NCI-H526 treated with DMSO at 0.1 percent for 48 hours (cell line): ENCODE measurements at places on chromosomes 6 and 20.

GRCh38 chr6:47787620-47788497 is 6.0 kb downstream of the OPN5 start:
- DNase-seq, result peak; percentile 39

GRCh38 chr20:45020236-45020886 is 54.0 kb downstream of the STK4 start:
- DNase-seq, result no peak

DNA sequence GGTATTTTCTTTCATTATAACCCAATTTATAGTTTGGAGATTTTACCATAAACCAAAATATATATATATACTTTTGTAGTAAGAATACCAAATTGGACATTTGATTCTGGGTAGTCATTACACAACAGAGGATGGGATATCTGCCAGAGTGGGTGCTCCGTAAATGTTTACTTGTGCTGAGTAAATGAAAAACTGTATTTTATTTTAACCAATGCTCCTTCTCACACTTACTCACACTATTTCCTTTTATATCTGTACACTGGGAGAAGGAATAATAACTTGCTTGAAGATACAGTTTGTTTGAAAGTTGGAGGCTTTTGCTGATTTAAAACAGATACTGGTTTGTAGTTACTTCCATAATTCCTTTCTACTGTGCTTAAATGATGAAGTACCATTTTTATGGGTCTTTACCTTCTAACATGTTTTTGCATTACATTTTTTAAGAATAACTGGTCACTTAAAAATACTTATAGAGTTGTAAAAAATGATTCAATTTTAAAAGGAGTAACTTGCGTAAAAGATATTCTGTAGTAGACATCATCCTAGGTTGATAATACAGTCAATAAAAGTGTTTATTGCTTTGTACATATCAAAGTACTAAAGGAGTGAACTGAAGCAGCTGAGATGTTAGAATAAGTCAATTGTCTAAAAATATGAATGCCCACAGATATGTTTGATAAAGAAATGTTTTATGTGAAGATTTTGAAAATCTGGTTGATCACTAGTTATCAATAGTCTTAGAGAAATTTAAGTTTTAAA is 411.7 kb downstream of the UTRN start:
- DNase-seq, result no peak

GRCh38 chr6:100577425-100577824 is 112.7 kb upstream of the SIM1 start:
- no peak for DNase-seq

GRCh38 chr20:2114990-2115681 is 13.5 kb downstream of the STK35 start:
- no peak for DNase-seq

GRCh38 chr20:57624124-57624523 is 3.9 kb upstream of the ZBP1 start:
- no peak for DNase-seq

- no peak for DNase-seq
These were observed 4.7 kb downstream of the SAPCD1 start for GRCh38 chr6:31767096-31767645.

DNA sequence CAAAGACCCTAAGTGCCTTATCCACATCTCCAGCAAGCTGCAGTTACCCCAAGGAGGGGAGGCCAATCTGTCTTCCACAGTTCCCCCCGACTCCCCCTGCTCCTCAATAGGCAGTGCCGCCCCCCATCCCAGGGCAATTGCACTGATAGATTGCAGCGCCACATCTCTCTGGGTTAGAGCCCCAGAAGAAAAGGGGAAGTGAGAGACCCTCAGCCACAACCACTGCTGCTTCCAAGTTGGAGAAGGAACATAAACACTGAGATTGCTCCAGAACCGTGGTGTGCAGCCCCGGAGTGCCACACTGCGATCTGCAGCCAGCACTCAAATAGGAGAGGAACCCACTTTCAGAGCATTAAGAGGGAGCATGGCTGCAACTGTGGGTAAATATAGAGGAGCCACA is 101.5 kb downstream of the RWDD2A start:
- no peak for DNase-seq

DNA sequence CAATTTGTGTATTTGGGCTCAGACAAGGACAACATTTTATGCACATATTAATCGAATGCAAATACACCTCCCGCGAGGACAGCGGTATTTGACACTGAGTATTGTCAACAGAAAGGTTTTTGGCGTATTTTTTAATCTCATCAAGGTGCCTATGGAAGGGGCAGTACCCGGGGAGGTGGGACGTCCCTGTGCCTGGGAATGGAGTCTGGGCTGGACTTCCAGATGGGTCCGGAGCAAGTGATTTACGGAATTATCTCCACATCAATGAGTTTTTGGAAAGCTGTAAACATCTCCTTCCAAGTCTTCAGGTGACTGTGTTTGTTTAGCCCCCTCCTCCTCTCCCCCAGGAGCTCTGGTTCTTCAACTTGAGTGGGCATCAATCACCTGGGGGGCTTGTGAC is 39.8 kb downstream of the PRR18 start:
- DNase-seq, result no peak

GRCh38 chr20:21512634-21513180 is 1.2 kb downstream of the NKX2-2 start:
- DNase-seq, result no peak

- DNase-seq, result no peak
These were observed 625.4 kb downstream of the QKI start for GRCh38 chr6:164039954-164040375.

- no peak for DNase-seq
These were observed 655.3 kb downstream of the PHF3 start for GRCh38 chr6:64290867-64291266.

DNA sequence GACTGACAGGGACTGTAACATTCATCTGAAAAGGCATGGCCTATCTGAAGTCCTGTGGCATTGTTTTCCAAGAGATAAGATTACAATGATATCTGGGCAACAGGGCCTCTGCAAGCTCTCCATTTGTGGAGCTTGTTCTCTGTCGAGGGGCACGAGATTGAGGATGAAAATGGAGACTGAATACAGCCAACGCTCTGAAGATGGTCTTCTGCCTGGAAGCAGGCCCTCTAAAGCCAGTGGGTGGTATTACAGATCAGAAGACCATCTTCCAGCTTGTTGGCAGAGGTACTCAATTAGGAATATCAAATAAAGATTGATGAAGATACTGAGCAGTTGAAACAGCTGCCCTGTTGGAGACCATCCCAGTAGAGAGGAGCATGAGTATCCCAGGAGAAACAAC is 288.2 kb downstream of the CENPW start:
- no peak for DNase-seq

DNA sequence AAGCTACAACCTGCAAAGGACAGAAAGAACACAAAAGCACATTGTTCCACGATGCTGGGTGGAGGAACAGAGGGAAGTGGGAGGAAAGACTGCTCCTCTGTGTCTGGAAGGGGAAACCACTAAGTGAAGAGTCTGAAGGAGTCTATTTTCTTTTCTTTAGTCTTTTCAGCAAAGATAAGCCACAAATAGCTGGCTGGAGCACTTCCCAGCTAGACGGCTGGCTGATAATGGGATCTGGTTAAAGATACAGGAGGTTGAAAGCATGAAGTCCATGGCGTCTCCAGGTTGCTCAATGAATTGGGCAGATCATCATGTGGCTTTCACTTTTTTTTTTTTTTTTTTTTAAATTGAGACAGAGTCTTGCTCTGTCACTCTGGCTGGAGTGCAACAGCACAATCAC is 154.0 kb upstream of the KCNG1 start:
- DNase-seq, result no peak

GRCh38 chr6:2029130-2029794 is 216.1 kb downstream of the GMDS start:
- no peak for DNase-seq

- no peak for DNase-seq
These were observed 146.6 kb upstream of the PLN start for GRCh38 chr6:118401325-118401975.

- DNase-seq, result no peak
These were observed 186.8 kb downstream of the UBE3D start for GRCh38 chr6:82878812-82879211.

DNA sequence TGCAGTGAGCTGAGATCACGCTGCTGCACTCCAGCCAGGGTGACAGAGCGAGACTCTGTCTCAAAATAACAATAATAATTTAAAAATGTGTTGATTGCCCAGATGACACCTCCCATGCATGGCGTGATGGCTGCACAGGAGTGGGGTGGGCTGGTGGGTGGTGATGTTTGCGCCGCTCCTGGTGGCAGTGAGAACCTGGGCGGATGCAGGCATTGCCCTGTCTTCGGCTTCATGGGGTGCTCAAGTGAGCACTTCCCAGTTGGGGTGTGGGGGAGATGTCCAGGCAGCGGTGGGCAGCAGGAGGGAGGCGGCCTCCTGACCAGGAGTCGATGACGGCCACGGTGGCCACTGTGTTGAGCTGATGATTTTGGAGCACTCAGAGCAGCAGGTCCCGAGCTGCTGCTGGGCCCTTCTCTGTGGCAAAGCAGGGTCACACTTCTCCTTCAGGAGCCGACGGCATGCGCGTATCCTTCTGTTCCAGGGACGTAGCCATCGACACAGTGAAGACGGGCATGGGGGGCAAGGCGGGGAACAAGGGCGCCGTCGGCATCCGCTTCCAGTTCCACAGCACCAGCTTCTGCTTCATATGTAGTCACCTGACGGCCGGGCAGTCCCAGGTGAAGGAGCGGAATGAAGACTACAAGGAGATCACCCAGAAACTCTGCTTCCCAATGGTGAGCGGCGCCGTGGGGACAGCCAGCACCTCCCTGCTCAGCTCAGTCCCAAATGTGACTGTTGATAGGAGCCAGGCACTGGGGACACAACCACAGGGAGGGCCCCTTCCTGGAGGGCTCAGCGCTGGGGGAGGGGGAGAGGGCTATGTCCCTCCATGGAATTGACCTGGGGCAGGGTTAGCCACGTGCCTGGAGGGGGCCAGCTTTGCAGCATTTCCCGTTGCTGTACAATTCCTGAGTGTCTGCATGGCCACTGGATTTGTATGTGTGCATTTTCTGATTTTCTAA is 89.7 kb downstream of the SYNJ2 start:
- no peak for DNase-seq

DNA sequence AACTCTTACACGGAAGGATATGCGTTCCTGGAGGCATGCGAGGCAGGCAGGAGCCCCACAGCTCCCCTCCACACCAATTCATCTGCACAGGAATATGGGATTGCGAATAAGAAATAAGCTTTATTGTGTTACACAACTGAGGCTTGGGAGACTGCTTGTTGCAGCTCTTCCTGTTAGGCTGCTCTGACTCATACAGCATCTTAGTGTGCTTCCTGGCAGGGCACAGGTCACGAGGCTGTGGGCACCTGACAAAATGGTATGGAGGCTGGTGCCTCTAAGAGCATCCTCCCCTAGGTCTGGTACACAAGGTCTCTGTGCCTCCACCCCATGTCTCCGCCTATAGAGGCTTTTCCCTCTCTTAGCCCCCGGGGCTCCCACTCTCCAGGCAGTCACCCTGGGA is 6.8 kb downstream of the SLC22A3 start:
- no peak for DNase-seq

- DNase-seq, result no peak
These were observed 208.5 kb upstream of the CITED2 start for GRCh38 chr6:139582956-139583355.

GRCh38 chr6:31585491-31585890 is 586 bp upstream of the LST1 start:
- DNase-seq, result no peak

- DNase-seq, result no peak
These were observed 65.4 kb upstream of the FBXL4 start for GRCh38 chr6:99013145-99013544.
